ENCODE measurements at places on chromosomes 7 and 10. TPM values are rescaled to one million over a fixed set of nuclear protein-coding genes. Genes with fewer than 3 reads are reported as not detected.

The CTAGE6 gene
- total RNA-seq = 3.2 TPM

The MYL10 gene
- total RNA-seq = not detected

The OR13A1 gene
- not detected for total RNA-seq

The FOXI2 gene
- 0.07 TPM for total RNA-seq

The DRGX gene
- not detected for total RNA-seq

DNA sequence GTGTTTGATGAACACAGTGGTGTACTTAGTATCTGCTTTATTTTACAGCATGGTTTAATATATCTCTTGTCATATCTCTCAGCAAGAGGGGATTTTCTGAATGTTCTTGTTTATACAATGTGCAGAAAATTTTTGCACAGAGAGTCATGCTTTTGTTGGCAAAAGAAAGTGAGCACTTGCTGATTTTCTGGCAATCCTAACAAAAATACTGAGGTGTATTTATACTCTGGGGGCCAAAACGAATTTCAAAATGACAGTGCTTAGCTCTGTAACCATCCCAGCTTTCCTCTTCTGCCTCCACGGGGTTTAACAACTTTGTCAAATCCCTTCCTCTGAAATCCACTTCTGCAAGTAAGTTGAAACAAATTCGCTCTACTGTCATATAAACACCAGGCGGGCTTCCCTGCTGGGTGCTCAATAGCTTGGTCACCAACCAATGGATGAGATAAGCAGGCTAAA lies 169.2 kb downstream of the NOC3L start:
- no peak overlapping the region for H3K4me3 ChIP-seq
- H3K36me3 ChIP-seq = no peaks in the 10 kb centered on the region
- H3K27ac ChIP-seq = no peak overlapping the region
- H3K4me1 ChIP-seq = peaks cover 11% of the 10 kb centered on the region

DNA sequence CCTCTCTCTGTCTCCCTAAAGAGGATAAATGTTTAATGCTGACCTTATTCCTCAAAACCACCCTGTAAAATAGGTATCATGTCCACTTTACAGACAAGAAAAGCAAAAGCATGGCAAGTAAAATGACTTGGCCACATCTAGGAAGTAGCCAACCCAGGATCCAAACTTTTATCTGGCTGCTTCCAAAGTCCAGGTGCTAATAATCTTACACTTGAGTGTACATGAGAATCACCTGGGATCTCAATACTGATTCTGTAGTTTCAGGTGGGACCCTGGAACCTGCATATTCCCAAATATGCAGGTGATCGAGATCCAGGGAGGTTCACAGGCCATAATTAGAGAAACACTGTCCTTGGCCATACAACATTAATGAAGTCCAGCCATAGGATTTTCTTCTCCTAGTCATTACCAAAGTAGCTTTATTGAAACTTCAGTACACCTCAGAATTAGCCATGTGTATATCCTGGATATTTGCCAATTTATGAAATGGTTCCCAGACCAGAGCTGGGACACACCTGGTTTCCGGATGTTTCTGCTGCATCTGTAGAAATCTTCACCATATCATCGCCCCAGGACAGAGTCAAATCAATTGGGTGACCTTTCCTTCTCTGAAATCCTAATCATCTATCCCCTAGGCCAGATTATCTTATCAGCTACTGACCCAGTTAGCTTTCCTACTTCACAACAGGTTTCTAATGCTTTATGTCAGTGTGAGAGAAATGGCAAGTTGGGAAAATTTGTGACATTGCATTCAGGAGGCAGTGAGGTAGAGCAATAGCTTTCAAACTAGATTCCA lies 119.1 kb upstream of the KMT2E start:
- H3K27ac ChIP-seq = no peak overlapping the region
- H3K4me3 ChIP-seq = no peak overlapping the region
- H3K4me1 ChIP-seq = no peaks in the 10 kb centered on the region
- no peak for DNase-seq
- no peaks in the 10 kb centered on the region for H3K27me3 ChIP-seq

DNA sequence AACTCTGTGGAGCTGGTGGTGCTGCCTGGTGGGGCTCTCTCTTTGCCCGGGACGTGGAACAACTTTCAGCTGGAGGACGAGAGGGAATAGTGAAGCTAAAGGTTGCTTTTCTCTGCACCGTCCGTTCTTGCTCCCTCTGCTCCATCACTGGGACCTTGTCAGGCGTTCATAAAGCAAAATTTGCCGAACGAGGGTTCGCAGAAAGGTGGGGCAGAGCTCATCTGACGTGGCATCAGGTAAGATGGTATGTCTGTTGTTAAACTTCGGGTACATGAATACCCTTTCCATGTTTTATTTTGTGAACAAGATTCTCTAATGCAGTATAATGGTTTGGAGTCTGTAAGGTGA lies 416 bp downstream of the BBS9 start:
- peak overlapping the region; percentile 79 for H3K27ac ChIP-seq
- H3K27me3 ChIP-seq = no peaks in the 10 kb centered on the region
- peak overlapping the region; percentile 74 for H3K4me3 ChIP-seq
- no peaks in the 10 kb centered on the region for H3K36me3 ChIP-seq

GRCh38 chr10:17212802-17213221 lies 11.3 kb upstream of the TRDMT1 start:
- DNase-seq = no peak
- no peaks in the 10 kb centered on the region for H3K27me3 ChIP-seq
- H3K4me1 ChIP-seq = peaks cover 9% of the 10 kb centered on the region
- no peak overlapping the region for H3K27ac ChIP-seq

GRCh38 chr10:15858861-15859281 lies 1.4 kb downstream of the MINDY3 start:
- peak overlapping the region; percentile 94 for H3K4me3 ChIP-seq
- no peaks in the 10 kb centered on the region for H3K4me1 ChIP-seq
- no peaks in the 10 kb centered on the region for H3K27me3 ChIP-seq
- H3K27ac ChIP-seq = no peak overlapping the region

GRCh38 chr7:30674420-30674819 lies 7.8 kb downstream of the CRHR2 start:
- no peak overlapping the region for H3K27ac ChIP-seq
- H3K4me1 ChIP-seq = no peaks in the 10 kb centered on the region
- DNase-seq = no peak
- H3K27me3 ChIP-seq = no peaks in the 10 kb centered on the region

DNA sequence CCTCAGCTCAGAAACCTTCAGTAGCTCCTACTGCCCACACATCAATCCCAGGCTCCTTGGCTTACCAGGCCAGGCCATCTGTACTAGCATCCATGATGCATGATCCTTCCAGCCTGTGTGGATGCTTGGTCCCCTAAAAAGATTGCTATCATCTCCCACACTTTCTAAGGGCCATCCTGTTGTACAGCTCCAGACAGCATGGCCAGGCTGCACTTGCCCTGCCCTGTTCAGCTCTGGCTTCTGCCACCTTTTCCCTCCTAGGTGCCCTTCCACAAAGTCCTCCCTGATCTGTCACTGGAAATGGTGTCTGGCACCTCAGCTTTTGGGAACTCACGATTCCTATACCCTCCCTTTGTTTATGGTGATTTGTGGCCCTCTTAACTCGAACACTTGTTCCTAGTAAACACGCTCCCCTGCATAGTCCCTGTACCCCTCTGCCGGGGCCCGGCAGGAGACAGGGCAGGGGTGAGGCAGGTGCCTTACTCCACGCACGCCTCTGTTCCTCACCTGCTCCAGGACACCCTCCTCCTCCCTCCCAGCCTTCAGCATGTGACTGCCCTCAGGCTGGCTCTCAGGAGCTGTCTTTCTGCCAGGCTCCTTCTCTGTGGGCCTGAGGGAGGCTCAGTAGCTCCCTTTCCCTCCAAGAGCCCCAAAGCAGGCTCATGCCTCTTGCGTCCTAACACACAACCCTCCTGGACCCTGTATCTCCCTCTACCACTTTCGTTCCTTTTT lies 71.8 kb downstream of the CDH23 start:
- no peaks in the 10 kb centered on the region for H3K36me3 ChIP-seq
- H3K4me1 ChIP-seq = peaks cover 5% of the 10 kb centered on the region
- no peak overlapping the region for H3K27ac ChIP-seq
- no peak for DNase-seq

DNA sequence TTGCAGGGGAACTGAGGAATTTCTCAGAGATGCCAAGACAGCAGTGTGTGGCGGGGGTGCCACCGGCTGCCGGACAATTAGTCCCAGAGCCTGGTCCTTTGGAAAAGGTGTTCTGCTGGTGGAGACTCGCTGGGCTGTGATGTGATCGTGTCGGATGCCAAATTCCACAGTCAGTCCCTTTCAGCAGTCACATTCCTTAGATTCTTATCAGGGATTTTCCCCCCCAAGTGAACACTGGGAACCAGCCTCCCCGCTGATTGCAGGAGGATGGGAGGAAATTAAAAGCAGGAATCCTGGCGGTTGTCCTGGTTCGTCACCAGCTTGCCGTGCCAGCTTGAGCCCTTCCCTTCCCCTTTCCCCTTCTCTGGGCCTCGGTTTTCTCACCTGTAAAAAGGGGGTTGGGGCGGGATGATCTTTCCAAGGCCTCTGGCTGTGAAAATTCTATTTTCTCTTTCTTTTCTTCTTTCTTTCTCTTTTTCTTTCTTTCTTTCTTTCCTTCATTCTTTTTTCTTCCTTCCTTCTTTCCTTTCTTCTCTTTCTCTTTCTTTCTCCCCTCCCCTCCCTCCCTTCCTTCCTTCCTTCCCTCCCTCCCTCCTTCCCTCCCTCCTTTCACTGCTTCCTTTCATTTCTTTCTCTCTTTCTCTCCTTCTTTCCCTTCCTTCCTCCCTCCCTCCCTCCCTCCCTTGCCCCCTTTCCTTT lies 39.6 kb downstream of the COL26A1 start:
- no peaks in the 10 kb centered on the region for H3K27me3 ChIP-seq
- no peaks in the 10 kb centered on the region for H3K36me3 ChIP-seq
- H3K4me3 ChIP-seq = no peak overlapping the region
- no peak for DNase-seq
- H3K4me1 ChIP-seq = no peaks in the 10 kb centered on the region

GRCh38 chr10:127576740-127577161 lies 27.6 kb downstream of the NPS start:
- H3K27ac ChIP-seq = no peak overlapping the region
- H3K27me3 ChIP-seq = no peaks in the 10 kb centered on the region
- no peaks in the 10 kb centered on the region for H3K36me3 ChIP-seq
- H3K4me3 ChIP-seq = no peak overlapping the region

DNA sequence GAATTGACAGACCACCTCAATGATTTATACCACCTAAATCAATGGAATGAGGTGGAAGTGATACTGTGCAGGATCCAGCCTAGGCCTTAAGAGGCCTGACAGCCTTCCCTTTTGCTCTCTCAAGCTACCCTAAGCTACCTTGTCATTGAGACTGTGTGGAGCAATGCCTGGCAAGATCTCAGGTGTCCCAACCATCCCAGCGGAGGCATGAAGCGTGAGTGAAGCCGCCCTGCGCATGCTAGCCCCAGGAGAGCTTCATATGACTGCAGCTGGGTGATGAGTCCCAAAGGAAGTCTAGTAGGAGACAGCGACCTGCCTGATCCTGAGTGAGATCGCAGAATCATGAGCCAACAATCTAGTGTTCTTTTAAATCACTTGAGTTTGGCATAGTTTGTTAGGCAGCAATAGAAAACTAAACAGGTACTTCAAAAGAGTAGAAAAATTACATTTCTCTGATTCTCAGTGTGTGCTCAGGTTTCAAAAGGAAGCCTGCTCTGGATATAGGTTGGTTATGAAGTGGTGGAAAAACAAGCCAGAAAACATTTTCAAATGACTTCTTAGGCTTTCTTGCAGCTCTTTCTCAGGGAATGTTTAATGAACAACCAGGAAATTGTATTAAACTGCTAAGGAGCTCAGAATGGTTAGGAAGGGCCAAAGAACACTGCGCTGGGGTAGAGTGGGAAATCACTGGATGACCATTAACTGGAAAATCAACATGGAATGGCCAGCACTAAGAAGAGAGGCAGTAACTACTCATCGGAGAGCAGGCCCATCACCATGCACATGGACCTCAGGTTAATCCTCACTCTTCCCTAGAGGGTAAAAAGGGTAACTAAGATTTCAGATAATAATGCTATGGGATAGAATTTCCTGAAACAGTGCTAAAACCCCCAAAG lies 535.2 kb downstream of the PHTF2 start:
- H3K4me1 ChIP-seq = peaks cover 3% of the 10 kb centered on the region
- no peak overlapping the region for H3K27ac ChIP-seq
- no peak for DNase-seq
- no peaks in the 10 kb centered on the region for H3K36me3 ChIP-seq
- no peaks in the 10 kb centered on the region for H3K27me3 ChIP-seq
- H3K4me3 ChIP-seq = no peak overlapping the region

DNA sequence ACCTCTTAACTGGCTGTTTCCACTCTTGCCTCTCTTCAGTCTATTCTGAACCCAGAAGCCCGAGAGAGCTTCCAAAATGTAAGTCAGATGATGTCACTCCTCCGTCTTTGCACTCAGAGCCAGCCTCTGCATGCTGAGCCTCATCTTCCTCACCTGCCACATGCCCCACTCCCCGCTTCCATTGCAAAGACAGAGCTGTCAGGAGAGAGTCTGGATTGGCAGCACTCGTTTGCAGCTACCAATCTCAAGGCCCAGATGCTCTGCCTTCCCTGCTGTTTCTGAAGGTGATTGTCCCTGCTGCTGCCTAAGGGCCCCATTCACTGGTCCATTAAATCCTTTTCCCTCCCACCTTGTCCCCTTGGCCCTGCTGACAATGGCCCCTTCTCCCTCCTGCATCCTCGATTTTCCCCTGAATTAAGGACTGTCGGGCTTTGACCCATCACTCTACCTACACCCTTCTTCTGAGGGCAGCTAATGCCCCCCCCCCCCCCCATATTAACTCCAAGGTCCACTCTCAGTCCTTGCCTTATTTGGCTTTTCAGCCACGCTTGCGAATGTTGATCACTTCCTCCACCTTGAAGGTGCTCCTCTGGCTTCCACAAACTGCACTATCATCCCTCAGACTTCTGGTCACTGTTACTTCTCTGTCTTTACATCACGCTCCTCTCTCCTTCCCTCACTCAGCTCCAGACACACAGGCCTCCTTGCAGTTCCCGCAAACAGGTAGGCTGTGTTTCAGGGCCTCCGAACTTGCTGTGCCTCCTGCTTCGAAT lies 98.5 kb downstream of the CHN2 start:
- no peaks in the 10 kb centered on the region for H3K36me3 ChIP-seq
- no peaks in the 10 kb centered on the region for H3K4me1 ChIP-seq
- H3K27me3 ChIP-seq = no peaks in the 10 kb centered on the region
- H3K4me3 ChIP-seq = no peak overlapping the region
- no peak overlapping the region for H3K27ac ChIP-seq
- DNase-seq = no peak

DNA sequence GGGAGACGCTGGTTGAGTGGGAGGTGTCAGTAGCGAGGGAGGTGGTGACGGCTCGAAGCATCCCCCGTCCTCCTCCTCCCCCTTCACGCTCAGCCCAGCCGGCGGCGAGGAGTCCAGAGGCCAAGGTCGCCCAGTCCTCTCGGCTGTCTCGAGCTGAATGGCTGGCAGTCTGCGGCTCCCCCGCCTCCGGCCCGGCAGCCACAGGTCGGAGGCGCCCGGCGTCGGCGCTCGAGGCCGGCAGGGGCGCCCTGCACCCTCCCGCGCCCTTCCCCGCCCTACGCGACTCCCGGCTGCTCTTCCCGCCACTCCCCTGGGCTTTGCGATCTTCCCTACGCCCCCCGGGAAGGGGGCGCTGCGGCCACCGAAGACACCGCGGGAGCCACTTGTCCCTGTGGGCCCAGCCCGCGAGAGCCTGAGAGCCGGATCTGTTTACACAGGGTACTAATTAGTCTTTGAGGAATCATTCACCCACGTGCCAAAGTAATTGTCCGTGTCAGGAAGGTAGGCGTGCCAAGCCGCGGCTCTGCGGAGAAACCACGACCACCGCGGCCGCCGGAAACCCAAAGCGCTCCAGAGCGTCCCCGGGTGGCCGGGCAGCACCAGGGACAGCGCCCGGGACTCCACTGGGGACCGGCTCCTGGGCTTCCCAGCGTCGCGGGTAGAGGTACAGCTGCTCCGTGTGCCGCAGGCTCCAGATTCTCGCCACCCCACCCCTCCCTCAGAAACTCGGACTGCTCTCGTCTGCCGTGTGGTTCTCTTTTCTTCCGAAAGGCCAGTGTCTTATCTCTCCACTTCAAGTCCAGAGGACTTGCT lies at the start of gene NXPH1:
NXPH1 (plus strand) TSS at position 133 of the 813 bp plus-strand sequence.
- H3K27ac ChIP-seq = no peak within 1 kb of the TSS
- DNase-seq = no peak
- peaks cover 5% of the 10 kb centered on the region for H3K4me1 ChIP-seq
- no peak within 1 kb of the TSS for H3K4me3 ChIP-seq
- H3K36me3 ChIP-seq = no peaks in the 10 kb centered on the region
